ENCODE measurements at places on chromosomes 4 and X.

GRCh38 chr4:130124066-130124465, 1028.1 kb downstream of the C4orf33 start:
- DNase-seq, result no peak

DNA sequence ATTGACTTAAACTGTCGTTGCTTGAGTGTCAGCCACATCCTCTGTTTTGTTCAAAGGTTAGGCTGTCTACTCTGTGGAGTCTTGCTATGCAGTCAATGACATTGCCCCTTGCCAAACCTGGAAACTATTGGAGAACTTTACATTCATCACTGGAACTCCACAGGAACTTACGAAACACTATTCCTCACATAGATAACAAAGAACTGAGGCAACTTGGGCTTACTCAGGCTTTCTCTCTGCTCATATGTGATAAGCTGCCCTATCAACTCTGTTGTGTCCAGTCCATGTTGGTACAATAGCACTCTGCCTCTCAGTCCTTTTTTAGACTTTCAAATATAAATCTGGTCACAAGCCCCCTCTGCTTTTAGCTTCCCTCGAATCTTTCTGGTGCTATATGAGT, 9.4 kb downstream of the NPY5R start:
- no peak for DNase-seq

DNA sequence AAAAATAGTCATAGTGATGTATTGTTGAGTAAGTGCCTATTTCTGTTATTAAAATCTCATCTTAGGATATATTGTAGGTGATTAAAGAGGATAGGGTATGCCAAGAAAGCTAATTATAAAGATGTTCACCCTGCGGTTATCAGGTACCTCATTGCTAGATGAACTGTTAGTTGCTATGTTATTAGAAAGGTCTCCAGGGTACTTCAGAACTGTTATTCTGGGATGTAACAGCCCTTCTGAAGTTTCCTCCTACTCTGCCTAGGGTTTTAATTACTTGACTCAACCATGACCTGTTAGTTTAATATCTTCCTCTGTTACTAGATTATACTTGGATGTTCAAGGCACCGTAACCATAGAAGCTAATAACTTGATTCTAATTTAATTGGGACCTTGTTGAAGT, 15.4 kb downstream of the TMPRSS11E start:
- no peak for DNase-seq

DNA sequence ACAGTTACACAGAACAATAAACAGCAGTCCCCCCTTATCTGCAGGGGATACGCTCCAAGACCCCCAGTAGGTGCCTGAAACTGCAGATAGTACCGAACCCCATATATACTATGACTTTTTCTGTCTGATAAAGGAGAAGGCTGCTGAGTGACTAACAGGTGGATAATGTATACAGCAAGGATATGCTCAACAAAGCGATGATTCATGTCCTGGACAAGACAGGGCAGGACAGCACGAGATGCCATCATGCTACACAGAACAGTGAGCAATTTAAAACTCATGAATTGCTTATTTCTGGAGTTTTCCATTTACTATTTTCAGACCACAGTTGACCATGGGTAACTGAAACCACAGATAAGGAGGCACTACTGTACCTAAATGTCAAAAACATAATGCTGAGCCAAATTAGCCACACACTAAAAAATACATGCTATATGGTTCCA, 76.1 kb downstream of the MANBA start:
- DNase-seq, result no peak

DNA sequence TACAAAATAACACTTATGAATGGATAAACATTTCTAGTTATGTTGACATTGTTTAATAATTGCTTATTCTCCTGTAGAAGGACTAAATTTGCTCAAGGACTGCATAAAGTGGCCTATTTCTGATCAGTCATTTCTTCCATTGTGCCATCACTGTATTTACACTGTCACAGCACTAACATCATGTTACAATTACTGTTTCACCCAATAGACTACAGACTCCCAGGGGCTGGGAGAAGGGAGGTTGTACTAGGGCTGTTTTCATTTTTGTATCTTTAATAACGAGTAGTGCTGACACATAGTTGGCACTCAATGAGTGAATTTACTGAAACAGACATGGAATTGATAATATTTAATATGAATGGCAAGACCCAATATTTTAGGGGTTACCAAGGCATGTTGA, 139.5 kb downstream of the SLC10A7 start:
- DNase-seq, result no peak

DNA sequence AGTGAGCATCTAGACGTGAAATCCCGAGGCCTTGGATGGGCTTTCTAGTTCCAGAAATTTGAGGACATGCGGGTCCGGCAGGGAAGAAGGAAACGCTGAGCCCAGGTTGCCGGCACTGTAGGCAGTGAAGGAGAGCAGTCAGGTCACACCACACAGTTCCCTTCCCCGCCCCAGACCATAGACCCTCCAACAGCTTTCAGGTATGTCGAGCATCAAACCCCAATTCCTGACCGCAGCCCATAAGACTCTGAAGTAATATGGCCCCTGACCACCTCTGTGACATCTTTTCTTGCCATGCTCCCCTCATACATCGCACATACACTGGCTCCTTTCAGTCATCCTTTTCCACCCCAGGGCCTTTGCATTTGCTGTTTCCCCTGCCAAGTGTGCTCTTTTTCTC, 23.0 kb downstream of the RTL5 start:
- DNase-seq, result no peak

DNA sequence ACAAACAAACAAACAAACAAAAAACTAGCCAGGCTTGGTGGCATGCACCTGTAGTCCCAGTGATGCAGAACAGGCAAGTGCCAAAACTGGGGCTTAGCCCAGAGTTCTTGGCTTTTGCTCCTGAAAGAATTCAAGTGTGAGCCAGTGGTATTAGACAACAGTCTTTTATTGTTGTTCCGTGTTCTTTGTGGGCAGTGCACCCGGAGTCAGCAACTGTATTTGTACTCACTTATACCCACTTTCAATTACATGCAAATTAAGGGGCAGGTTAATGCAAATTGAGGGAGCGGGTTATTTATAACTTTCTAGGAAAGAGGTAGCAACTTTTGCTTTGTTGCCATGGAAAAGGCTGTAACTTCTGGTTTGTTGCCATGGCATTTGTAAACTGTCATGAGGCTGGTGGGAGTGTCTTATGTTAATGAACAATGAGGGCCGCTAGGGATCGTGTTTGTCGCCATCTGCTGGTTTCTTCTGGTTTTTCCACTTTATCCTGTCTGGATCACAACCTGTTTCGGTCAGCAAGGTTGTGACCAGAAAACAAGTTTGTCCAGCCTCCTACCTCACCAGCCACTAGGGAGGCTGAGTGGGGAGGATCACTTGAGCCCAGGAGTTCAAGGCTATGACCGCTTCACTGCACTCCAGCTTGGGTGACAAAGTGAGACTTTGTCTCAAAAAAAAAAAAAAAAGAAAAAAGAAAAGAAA, 88.8 kb upstream of the ESX1 start:
- peak; percentile 58 for DNase-seq

- no peak for DNase-seq
Observed at GRCh38 chr4:145075742-145076468, 22.1 kb downstream of the ANAPC10 start.

DNA sequence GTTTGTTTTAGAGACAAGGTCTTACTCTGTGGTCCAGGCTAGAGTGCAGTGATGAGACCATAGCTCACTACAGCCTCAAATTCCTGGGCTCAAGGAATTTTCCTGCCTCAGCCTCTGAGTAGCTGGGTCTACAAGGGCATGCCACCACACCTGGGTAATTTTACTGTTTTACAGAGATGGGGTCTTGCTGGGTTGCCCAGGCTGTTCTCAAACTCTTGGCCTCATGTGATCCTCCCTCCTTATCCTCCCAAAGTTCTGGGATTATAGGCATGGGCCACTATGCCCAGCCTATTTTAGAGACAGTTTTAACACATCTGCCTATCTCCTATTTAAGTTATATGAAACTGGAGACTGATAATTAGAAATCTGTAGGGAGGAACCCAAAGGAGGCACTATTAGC, 53.8 kb downstream of the SPRY1 start:
- no peak for DNase-seq

GRCh38 chr4:146059865-146060264, 115.7 kb upstream of the LSM6 start:
- DNase-seq, result no peak

DNA sequence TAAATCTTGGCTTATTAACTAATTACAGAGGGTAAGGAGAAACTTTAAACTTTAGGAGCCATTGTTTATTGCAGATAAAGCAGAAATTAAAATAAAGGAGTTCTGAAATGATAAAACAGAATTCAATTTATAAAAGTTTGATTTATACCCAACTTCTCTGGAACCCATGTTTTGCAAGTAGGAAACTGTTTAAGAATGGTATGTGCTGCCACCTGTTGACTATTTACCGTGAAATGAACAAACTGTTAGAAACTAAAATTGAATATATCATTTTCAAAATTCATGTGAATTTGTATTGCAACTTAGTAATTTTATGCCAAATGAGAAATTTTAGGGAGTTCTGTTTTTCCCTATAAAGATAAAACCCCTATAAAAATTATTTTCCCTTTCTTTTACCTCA, 11.0 kb upstream of the TBC1D8B start:
- DNase-seq, result no peak

DNA sequence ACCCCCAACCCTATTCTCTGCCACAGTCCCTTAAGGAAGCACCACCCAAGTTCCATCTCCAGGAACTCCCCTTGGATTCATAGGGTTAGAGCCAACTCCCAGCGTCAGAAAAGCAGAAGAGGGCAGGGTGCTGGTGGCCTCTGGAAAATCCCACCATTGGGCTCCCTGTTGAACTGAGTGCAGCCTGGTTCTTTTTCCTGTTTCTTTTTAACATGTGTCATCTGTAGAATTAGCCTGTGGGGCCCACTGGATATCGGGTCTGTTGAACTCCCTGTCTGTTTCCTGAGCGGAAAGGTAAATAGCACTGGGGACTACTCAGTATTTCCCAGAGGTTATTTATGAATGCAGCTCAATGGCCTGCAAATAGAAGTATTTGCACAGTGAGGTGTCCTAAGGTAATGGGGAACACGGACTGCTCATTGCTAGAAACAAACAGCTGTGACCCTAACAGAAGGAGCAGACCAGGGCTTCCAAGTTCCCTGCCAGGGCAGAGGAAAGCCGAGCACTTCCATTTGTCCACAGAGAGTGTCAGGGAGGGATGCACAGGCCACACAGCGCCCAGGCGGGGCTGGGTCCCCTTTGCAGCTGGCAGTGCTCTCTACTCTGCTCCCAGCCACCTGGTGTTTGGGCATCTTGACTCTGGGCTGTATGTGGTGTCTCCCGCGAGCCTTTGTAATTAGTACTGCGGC, 102.6 kb downstream of the FHDC1 start:
- no peak for DNase-seq

- DNase-seq, result no peak
Observed at GRCh38 chr4:47488706-47489105, 3.6 kb downstream of the ATP10D start.

GRCh38 chr4:180525523-180526077, 1717.6 kb upstream of the TENM3 start:
- no peak for DNase-seq

GRCh38 chr4:146640021-146640464, 1.4 kb downstream of the POU4F2 start:
- DNase-seq, result no peak

DNA sequence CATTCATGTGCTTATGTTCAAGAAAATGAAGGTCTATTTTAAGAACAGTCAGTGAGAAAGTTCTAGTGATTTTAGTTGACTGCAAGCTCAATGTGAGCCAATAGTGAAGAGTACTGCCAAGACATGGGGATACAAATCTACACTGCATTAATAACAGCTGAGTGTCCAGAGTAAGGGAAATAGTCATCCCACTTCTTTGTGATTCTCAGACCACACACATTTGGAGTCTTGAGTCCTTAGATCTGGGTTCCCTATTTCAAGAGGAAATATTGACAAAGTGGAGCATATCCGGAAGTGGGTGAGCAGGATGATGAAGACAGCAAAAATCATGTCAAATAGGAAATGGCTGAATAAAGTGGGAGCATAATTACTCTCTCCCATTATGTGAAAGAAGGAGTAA, 171.1 kb downstream of the LARP7 start:
- DNase-seq, result no peak

GRCh38 chr4:87540146-87541058, 11.2 kb upstream of the SPARCL1 start:
- no peak for DNase-seq

DNA sequence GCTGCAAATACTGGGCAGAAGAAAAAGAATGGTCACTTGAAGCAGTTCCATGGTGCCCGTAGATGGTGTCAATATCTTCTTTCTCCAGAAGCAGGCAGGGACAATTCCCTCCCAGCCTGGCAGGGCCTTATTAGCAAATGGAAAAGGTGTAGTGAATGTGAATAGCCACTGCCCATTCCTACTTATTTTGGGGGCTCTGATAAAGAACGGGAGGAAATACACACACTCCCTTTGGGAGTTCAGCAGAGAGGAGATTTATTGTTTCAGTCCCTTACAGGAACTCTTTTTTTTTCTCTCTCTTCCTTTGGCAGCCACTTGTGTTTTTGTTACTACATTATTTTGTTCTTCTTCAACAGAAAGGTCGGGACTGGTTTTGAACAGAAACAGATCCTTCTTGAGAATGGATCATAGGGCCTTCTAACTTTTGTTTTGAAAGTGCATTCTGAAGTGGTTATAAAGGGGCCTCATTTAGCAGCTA, at the start of gene EMCN:
TSS of gene EMCN (minus strand) at position 159 of the 478 bp plus-strand sequence. CDS start at position 51, 108 bp downstream.
- DNase-seq, result no peak

GRCh38 chr4:3469386-3470243, 6.5 kb downstream of the DOK7 start:
- no peak for DNase-seq

DNA sequence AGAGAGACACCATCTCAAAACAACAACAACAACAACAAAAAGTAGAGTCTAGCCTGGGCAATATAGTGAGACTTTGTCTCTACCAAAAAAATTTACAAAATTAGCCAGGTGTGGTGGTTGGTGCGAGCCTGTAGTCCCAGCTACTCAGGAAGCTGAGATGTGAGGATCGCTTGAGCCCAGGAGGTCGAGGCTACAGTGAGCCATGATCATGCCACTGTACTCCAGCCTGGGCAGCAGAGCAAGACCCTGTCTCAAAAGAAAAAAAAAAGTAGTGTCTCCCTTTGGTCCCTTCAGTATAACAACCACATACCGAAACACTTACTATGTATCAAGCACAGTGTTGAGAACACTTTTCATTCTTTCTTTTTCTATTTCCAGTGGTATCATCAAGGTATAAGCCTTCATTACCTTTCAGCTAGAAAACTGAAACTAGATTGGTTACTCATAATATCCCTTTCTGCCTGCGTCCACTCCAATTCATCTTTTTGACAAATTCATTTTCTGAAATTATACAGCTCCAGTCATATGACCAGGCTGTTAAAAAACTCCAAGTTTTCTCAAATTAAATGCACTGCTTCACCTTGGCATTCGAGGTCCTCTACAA, 54.1 kb downstream of the RPS6KA3 start:
- no peak for DNase-seq

- no peak for DNase-seq
Observed at GRCh38 chrX:17854069-17854468, 7.0 kb downstream of the RAI2 start.

DNA sequence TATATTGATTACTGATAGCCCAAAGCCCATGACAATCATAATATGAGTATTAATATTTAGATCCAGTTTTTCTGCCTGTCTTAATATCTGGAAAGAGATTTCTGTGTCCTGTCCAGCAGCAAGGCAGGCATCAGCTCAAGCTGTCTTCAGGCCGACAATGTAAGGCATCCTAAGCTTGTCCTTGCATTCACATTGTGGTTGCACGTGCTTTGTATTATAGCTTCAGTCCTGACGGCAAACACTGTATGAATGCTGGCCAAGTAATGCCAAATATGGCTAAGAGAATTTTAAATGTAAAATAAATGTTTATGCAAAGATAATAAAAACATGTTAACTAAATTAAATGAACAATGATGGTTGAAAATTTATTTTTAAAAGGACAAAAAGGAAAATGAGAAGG, 255.7 kb upstream of the RPS6KA3 start:
- DNase-seq, result no peak

Measured in activated CD8-positive, alpha-beta memory T cell treated with anti-CD3 and anti-CD28 coated beads for 24 hours (primary cell).